ENCODE measurements at places on chromosomes 7 and 10.

DNA sequence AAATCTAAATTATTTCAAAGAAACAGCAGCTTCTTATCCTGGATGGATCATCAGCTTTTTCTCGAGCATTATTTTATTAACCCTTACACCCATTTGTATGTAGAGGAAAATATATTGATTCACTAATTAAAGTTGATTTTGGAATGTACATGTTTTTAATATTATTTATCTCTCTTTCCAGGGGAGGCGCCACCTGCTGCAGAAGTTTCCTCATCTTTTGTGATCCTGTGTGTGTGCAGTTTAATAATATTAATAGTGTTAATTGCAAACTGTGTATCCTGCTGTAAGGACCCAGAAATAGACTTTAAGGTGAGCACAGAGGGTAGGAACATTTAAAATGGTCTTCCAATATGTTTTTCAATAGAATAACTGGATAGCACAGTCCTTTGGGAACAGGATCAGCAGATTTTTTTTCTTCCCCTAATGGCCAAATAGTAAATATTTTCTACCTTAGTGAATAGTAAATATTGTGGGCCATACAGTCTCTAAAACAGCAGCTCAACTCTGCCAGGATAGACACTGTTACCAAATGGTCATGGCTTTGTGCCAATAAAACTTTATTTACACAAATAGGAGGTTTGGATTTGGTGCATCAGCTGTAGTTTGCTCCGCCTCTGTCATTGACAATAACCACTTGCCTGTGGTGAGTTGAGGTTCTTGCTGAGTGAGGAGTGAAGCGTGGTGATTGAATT lies 30.6 kb downstream of the LMTK2 start:
- no peak for DNase-seq

- DNase-seq = peak; percentile 99
Measured at GRCh38 chr10:21292763-21293517, 232.5 kb downstream of the SKIDA1 start.

GRCh38 chr10:27770181-27770580 lies 24.6 kb upstream of the MKX start:
- no peak for DNase-seq

- peak; percentile 49 for DNase-seq
Measured at GRCh38 chr7:51007551-51008505, 225.1 kb upstream of the GRB10 start.

GRCh38 chr7:73995330-73995729 lies 32.6 kb upstream of the ELN start:
- peak; percentile 83 for DNase-seq

GRCh38 chr10:593901-594457 lies 95.5 kb downstream of the DIP2C start:
- no peak for DNase-seq

DNA sequence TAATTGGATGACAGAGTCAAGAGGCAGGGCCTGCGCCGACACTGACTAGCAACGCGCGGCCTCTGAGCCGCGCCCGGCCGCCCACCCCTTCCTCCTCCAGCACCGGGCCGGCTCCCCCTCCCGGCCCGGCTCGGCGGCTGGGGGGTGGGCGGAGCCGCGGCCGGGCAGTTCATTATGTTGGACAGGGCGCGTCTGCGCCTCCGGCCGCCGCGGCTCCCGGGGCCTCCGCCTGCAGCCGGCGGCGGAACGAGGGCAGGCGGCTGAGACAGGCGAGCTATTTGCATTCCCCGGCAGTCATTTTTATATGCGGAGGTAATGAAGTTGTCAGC lies 106.7 kb downstream of the SNX10 start:
- DNase-seq = peak; percentile 20

GRCh38 chr10:79483948-79484347 lies 28.4 kb upstream of the EIF5AL1 start:
- peak; percentile 95 for DNase-seq

DNA sequence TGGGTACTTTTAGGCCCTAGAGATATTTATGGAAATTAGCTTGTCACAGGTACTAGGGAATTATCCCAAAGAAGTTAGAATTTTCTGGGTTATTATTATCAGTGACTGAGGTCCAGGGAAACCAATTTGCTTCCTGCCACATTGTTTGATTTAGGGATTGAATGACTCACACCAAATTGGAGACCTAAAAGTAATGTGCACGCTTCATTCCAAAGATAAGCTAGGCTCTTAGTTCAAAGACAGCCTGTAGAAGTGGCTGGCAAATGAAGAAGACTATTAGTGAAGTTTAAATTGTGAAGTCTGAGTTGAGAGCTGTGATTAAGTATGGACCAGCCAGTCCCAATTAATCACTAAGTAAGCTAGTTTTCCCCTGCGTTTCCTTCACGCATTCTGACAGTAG lies 188.1 kb upstream of the MYO3A start:
- no peak for DNase-seq

DNA sequence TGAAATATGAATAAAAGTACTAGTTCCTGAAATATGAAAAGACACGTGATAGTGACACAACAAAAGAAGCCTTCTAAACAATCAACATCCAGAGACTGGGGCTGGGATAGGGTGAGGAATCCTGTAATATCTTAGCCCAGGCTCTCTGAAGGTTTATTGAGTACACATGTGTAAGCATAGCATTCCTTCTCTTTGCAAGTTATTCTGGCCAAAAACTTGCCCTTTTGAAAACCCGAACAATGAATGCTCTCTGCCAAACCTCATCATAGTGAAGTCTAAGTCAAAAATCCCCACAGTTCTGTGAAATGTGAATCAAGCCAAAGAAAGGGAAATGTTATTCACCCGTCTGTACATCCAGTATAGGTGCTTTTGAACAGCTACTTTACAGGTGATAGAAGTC lies 11.6 kb downstream of the SEMA3D start:
- DNase-seq = peak; percentile 84

GRCh38 chr7:110001254-110001938 lies 1089.5 kb upstream of the LRRN3 start:
- no peak for DNase-seq

DNA sequence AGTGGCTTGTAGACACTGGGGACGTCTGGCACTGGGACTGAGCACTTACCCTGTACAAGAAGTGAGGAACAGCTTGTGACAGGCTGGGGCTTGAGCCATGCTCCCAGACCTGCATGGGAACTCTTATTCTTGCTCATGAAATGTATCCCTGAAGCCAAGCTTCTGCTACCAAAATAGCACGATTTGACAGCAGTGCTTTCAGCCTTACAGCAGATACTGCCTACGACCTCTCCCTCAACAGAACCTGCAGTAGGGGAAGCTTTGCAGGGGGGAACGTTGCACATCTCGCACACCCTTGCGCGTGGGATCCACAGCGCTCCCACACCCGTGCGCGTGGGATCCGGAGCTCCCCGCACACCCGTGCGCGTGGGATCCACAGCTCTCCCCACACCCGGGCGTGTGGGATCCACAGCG lies 88.0 kb downstream of the CREM start:
- DNase-seq = no peak

DNA sequence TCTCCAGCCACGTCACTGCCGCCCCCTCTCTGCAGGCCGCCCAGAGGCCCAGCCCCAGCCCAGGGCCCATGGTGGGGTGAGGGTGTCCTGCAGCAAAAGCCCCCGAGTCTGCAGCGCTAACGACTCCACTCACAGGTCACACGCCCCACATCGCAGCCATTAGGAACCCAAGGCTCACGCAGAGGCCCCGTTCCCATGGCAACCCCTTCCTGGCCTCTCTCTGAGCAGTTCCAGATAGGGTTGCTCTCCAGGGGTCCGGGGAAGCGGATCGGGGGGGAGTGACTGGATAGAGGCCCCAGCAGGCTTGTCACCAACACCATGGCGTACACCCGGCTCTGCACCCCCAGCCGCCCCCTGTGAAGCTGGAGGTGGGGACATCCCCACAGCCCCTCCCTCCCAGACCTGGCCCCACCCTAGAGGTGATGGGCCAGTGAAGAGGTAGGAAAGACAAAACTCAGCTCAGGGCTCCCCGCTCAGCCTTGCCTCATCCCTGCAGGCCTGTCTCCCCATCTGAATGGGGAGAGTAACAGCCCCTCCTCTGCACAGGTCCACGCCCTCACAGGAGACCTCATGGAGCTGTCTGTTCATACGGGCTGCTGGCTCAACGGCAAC lies 41.2 kb downstream of the TNRC18 start:
- peak; percentile 15 for DNase-seq

- DNase-seq = peak; percentile 64
Measured at GRCh38 chr10:44066527-44067255, 318.2 kb downstream of the CXCL12 start.

DNA sequence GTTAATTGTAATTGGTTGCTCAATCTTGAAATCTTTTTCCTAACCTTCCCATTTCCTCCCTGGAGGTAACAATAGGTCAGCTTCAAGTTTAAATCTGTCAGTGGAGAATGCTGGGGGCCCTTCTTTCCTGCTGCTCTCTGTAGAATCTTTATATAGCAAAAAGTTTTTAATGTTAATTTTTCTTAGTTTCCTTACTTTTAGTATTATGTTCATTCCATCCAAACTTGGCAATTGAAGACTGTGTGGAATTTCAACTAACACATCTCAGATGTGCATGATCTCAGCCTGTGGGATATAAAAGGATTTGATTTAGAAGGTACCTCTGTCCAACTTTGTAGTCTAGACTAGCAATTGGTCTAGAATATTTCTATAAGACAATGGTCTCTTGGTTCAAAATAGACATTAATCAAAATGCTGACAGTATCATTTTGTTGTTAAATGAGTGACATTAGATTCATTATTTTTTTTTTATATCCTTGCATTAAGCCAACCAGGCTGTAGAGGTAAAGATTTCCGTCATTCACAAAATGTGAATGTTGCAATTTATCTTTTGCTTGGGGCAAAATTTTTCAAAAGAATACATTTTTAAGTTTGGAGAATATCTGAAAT lies 100.4 kb upstream of the SEMA3A start:
- DNase-seq = peak; percentile 67

GRCh38 chr7:5230265-5231067 lies 40.4 kb downstream of the WIPI2 start:
- DNase-seq = no peak

DNA sequence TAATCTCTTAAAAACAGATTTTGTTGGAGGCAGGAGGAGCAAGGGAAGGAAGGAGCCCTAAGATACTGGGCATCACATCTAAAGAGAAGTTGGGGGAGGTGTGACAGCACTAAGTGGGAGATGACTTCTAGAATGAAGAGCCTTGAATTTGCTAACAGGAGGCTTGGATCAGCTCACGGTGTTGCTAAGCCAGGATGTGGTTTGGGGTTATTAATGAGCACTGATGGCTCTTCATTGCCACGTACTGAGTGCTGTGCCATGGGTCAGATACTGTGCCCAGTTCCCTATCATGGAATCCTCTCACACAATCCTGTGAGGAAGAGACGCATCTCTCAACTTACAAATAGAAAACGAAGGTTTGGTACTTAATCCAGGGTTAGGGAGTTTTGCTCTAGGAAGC lies 78.5 kb downstream of the C7orf25 start:
- DNase-seq = peak; percentile 53

DNA sequence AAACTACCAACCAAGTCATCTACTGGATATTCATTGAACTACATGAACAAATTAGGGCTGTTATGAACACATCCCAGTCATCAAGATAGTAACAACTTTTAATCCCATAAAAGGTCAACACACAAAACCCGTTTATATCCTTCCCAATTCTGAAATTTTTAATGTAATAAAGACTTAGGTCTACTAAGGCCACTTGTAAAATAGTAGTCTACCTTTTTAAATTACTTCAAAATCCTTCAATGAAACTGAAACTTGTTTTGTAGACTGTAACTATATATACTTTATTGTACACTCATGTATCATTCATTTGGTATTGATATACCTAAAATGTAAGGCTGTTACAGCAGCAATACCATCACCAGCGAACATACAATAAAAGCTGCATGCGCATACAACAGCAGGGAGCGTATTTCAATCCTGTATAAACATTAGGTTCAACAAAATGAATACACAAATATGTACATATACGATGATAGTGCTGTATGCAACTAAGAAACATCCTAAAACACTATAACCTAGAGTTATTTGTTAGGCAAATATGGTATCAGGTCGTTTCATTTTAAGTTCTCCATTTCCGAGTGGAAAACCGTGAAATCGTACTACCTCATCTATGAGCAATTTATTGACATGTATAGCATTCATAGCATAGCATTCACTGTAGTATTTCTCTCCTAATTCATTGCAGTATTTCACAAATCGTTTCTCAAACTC lies 973 bp downstream of the ATAD1 start:
- DNase-seq = no peak

- no peak for DNase-seq
Measured at GRCh38 chr7:780081-780480, 52.2 kb upstream of the SUN1 start.

- DNase-seq = peak; percentile 38
Measured at GRCh38 chr7:102152672-102153598, 133.7 kb upstream of the SH2B2 start.

DNA sequence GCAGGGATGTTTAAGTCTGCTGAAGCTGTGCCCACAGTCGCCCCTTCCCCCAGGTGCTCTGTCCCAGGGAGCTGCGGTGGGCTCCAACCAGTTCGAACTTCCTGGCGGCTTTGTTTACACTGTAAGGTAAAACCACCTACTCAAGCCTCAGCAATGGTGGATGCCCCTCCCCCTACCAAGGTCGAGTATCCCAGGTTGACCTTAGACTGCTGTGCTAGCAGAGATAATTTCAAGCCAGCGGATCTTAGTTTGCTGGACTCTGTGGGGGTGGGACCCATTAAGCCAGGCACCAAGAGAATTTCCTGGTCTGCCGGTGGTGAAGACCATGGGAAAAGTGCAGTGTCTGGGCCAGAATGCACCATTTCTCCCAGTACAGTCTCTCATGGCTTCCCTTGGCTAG lies 56.0 kb downstream of the CCDC7 start:
- no peak for DNase-seq

DNA sequence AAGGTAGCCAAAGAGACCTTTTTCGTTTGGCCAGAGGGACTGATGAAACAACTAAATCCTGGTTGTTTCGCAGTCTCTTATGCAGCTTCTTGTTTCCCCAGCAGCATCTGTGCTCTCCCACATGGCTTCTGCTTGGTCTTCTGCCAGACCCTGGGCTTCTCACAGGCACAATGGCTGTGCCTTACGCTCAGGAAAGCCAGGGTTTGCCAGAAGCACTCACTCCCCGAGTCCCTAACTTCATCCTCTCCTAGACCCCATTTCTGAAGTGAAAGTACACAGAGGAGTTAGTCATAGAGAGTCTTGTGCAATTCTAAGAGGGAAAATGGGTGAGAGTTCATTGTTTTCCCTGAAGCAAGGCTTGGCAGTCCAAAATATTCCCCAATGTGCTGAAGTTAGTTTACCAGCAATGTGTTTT lies 121.7 kb downstream of the EVX1 start:
- DNase-seq = peak; percentile 83

Data from AG10803 (cell line).